NCI-H146 (cell line): ENCODE measurements at places on chromosomes 11 and 22.
A peak's percentile ranks its signal among the peaks of the same experiment; 100 is the strongest.

GRCh38 chr11:15852179-15852578, 504.2 kb downstream of the SOX6 start:
- no peak for DNase-seq

- DNase-seq: peak; percentile 31
Observed at GRCh38 chr22:46446799-46447198, 90.6 kb downstream of the CELSR1 start.

DNA sequence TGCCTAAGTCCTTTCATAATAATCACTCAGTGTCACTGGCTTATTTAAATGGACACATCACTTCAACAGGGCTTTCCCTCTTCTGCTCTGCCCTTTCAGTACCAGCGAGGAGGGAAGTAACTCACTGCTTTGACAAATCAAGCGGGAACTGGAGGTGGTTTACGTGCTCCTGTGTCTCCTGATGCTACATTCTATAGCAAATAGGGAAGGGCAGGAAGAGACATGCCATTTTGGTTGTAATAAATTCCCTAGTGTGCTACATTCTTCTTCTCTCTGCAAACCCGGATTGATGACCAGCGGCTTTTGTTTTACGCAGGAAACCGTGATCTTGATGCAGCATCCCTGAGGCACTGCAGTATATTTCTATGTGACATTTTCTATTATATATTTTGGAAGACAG, 371.1 kb upstream of the SYN3 start:
- no peak for DNase-seq

DNA sequence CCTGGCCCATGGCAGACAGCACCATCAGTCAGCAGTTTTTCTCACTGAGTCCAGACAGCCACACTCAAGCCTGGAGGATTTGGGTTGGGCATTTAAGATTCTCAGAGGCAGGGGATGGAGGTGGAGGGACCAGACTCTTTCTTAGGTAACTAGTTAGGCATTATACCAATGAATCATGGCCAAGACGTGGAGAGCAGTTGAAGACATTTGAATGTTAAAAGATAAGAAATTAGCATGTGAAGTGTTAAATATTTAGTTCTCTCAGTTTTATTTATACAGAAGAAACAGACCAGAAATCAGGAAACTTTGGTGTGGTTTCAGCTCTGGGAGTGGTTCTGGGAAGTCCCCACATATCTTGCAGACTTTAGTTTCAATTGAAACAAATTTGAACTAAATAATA, 9.9 kb downstream of the GTF2H1 start:
- DNase-seq: no peak

- no peak for DNase-seq
Observed at GRCh38 chr22:37716708-37717107, 19.9 kb downstream of the TRIOBP start.

DNA sequence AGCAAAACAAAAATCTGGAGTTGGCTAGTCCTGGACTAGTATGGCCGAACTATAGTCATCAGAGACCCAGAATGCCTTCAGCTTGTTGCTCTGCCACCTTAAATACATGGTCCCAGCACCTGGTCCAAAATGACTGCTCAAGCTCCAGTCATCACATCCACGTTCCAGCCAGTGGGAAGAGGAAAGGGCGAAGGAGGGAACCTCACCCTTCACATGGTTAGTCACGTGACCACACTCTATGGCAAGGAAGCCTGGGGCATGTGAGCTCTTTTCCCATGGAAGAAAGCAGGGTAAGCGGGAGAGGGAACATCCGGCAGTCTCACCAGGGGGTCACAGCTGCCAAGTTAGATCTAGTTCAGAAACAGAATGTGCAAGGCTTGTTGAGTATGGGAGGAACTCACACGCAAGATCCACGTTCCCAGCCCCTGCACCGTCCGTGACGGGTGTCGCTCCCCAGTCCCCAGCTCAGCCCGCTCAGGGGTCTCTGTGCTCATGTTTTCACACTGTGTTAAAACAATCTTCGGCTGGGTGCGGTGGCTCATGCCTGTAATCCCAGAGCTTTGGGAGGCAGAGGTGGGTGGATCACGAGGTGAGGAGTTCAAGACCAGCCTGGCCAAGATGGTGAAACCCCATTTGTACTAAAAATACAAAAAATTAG, 1.9 kb upstream of the ANO9 start:
- peak; percentile 78 for DNase-seq

GRCh38 chr11:11107076-11107723, 245.8 kb downstream of the CSNK2A3 start:
- DNase-seq: no peak

DNA sequence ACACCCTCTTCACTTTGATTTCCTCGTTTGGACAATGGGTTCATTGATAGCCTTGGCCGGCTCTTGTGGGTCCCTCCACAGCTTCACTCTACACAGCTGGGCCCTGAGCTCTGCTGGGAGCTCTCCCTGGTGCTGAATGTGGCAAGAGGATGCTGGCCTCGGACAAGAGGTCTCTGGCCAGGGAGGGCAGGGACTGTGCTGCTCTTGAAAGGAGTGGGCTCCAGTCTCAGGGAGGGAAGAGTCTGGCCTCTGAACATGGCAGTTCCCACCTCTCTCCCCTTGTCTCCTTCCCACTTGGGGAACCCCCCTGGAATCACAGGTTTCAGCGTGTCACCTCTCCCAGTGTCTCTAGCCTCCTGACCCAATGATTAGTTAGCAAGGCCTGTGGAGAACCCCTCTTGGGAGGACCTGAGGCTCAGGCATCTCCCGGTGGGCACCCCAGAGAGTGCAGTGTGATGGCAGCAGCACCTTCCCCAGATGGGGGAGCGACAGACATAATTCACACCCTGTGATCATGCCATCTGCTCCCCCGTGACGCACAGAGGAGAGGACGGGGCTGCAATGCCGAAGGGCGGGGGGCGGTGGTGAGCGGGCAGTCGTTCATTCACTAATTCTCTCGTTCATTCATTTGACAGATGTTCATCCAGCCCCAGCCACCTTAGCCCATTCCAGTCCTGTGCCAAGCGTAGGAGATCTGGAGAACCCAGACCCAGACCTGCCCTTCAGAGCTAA, 2.8 kb upstream of the CABP7 start:
- DNase-seq: no peak

- no peak for DNase-seq
Observed at GRCh38 chr11:7637447-7638157, 35.7 kb downstream of the CYB5R2 start.

DNA sequence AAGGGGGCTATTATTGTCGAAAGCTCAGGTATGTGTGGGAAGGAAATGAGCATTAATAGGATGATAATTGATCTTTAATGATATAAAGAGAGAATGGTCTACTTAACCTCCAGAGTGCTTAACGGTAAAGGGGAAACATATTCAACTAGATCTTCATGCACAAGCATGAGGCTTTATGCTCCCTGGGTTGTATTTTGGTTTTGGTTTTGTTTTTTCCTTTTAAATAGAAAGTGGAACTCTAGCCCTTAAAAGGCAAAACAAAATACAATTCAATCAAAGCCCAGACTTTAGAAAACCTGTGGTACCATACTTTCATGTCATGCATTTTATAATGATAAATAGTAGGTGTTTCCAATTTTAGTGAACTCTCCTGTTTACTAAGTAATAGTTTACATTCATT, 622.7 kb downstream of the METTL15 start:
- DNase-seq: no peak

GRCh38 chr22:46072981-46073682, 77.2 kb upstream of the PPARA start:
- DNase-seq: no peak
